ENCODE measurements at places on chromosomes 3 and 15.

DNA sequence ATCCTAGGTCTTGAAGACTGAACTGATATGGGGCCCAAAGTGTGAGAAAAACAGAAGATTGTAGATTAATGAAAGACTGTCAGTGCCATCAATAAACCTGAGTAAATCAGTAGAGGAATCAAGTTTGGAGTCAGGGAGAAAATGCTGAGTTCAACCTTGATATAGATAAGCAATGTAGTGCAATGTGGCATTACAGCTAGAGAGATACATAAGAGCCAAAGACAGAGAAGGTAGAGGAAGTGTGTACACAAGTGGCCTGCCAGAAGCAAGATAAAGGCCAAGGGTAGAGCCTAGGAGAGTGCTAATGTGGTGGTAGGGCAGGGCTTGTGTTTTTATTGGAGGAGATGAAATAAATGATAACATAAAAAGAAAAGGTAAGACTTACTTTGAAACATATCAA, 26.0 kb upstream of the EID1 start:
- no peak for DNase-seq

DNA sequence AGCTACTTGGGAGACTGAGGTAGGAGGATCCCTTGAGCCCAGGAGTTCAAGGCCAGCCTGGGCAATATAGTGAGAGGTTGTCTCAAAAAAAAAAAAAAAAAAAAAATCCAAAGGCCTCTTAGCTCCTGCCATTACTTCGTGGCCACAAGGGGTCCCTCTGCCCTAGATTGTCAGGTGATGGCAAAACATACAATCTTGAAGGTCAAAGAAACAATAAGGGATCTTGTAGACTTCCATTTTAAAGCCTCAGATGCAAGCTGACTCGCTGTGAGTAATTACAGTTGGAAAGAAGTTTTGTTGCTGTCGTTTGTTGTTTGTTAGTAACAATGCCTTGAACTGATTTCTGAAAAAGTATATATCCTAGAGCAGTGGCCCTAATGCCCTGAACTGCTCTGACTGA, 55.9 kb upstream of the PLCL2 start:
- DNase-seq, result no peak

GRCh38 chr3:51216291-51216690, 168.8 kb upstream of the MANF start:
- no peak for DNase-seq

- DNase-seq, result peak; percentile 50
Observed at GRCh38 chr15:95994418-95994817, 336.1 kb upstream of the NR2F2 start.

GRCh38 chr3:61253756-61254155, 2.5 kb upstream of the FHIT start:
- DNase-seq, result no peak

GRCh38 chr3:140163159-140163763, 228.3 kb downstream of the CLSTN2 start:
- DNase-seq, result no peak

GRCh38 chr3:125160606-125161371, 51.8 kb downstream of the SLC12A8 start:
- no peak for DNase-seq

DNA sequence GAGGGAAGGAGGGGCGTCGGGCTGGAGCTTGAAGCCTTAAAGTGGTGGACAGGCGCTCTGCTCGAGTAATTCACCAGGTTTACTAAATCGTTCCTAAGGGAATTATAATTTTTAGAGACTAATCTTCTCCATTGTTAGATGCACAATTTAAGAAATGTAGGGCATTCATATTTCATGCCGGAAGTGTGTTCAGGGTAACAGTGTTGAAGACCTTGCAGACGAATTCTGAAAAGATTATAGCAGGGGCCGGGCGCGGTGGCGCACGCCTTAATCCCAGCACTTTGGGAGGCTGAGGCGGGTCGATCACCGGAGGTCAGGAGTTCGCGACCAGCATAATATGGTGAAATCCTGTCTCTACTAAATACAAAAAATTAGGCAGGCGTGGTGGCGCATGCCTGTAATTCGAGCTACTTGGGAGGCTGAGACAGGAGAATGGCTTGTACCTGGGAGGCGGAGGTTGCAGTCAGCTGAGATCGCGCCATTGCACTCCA, 365 bp upstream of the GTF2A2 start:
- DNase-seq, result no peak

GRCh38 chr3:31482493-31483200, 50.1 kb upstream of the STT3B start:
- no peak for DNase-seq

DNA sequence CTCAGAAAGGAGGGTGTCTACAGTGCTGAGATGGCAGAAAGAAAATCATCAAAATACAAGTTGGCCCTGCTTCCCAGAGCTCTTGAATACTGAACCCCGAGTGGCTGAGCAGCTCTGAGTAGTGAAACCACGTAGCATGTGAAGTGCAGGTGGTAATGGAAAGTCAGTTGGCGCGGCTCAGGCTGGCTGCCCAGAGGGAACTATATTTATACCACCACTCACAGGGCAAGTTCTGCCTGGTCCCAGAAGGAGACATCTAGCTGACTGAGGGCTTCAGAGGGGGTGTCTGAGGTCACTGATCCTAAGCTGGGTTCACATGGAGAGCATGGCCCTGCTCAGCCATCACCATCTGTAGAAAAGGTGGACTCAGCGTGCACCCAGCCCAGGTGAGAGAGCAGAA, 129.6 kb upstream of the AGBL1 start:
- DNase-seq, result no peak

GRCh38 chr3:30549600-30549999, 56.8 kb upstream of the TGFBR2 start:
- DNase-seq, result no peak

- no peak for DNase-seq
Observed at GRCh38 chr15:59315914-59316451, 56.7 kb downstream of the MYO1E start.

- peak; percentile 49 for DNase-seq
Observed at GRCh38 chr15:57323806-57324589, 52.3 kb upstream of the CGNL1 start.

DNA sequence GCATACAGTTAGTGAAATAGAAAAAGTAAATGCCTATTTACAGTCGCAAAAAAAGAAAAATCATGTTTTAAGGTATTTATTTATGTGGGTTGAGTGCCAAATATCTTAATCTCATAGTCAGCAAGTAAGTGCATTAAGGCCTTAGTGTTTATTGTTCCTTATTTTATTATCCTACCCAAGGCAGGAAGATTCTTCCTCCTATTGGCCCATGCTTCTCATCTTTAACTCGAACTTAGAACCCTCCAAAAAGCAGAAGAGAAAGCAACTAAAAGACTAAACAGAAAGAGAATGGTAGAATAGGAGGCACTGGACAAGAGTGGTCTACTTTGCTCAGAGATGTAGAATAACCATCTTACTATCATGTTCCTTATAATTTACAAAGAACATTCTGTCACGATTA, 7.5 kb downstream of the RFX7 start:
- DNase-seq, result no peak

DNA sequence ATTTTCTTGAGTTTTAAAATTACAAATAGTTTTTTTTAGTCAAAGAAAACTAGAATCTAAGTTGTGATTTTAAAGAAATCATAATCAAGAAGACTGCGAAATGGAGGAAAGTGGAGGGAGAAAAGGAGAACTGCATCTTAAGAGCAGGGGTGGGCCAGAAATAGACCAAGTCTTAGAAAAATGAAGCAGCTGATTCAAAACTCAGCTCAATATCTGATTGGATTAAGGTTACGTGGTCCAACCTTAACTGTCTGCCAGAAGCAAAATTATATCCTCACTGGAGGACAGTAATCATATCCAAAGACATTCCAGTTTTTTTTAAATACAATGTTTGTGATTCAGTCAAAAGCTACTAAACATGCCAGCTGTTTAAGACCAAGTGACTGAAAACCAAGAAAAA, 41.4 kb downstream of the CHSY1 start:
- no peak for DNase-seq

GRCh38 chr3:170473358-170473757, 54.7 kb downstream of the CLDN11 start:
- no peak for DNase-seq

- no peak for DNase-seq
Observed at GRCh38 chr3:28239108-28239507, 2.3 kb upstream of the CMC1 start.

DNA sequence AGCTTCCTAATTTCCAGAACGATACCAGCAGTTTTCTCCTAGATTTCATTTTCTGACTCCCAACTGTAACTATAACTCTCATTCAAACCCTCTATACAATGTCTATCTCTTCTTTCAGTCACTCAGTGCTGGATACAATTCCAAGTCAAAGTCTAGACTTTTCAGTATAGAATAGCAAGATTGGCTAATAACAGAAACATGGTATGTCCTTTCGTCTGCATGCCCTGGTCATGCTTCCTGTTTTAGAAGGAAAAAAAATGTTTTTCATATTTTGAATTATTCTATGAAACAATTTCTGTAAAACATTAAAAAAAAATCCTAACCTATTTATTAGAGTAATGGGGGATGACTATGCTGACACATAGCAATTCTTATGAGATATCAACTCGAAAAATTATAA, 180.0 kb downstream of the KCNAB1 start:
- DNase-seq, result no peak

GRCh38 chr3:14375192-14375591, 27.2 kb upstream of the SLC6A6 start:
- DNase-seq, result no peak

Measured in skeletal muscle cell (primary cell).